ENCODE measurements at places on chromosomes 5 and 9.
A peak's percentile ranks its signal among the peaks of the same experiment; 100 is the strongest.

GRCh38 chr9:76692458-76693129, 71.6 kb upstream of the PCA3 start:
- no peak for DNase-seq

- DNase-seq: no peak
These were observed 43.0 kb upstream of the PCAT7 start for GRCh38 chr9:94511955-94512265.

DNA sequence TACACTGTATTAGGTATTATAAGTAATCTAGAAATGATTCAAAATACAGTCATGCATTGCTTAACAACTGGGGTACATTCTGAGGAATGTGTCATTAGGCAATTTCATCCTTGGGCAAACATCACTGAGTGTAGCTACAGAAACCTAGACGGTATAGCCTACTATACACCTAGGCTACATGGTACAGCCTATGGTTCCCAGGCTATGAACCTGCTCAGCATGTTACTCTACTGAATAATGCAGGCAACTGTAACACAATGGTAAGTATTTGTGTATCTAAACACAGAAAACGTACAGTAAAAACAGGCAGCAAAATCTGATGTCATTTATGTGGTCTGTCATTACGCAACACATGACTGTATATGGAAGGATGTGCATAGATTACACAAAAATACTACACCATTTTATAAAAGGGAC, 96.8 kb downstream of the RAPGEF6 start:
- no peak for DNase-seq

- no peak for DNase-seq
These were observed 109.5 kb downstream of the RXRA start for GRCh38 chr9:134435550-134436378.

DNA sequence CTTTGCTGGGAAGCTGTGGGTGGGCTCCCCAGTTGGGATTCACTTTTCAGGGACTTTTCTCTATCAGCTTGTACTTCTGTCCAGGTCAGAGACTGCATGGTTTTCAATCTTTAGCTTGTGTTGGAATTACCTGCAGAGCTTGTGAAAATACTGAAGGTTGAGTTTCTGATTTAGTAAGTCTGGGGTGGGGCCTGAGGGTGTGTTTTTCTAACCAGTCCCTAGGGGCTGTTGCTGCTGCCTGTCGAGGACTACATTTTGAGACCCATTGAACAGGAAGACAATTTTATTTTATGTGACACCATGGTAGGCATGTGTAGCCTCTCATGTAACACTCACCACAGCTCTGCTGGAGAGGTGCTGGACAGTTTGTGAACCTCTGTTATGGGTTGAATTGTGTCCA, 14.7 kb upstream of the MLANA start:
- DNase-seq: no peak

- peak; percentile 66 for DNase-seq
These were observed 82.3 kb upstream of the AGXT2 start for GRCh38 chr5:35129921-35130485.

DNA sequence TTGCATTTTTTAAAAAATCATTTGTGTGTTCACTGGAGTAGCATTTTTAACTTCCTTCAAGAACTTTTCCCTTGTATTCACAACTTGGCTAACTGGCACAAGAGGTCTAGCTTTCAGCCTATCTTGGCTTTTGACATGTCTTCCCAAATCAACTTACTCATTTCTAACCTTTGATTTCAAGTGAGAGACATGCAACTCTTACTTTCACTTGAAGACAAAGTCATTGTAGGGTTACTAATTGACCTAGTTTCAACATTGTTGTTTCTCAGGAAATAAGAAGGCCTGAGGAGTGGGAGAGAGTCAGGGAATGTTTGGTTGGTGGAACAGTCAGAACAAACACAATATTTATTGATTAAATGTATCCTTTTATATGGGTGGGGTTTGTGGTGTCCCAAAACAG, 95.0 kb upstream of the C9orf72 start:
- no peak for DNase-seq

DNA sequence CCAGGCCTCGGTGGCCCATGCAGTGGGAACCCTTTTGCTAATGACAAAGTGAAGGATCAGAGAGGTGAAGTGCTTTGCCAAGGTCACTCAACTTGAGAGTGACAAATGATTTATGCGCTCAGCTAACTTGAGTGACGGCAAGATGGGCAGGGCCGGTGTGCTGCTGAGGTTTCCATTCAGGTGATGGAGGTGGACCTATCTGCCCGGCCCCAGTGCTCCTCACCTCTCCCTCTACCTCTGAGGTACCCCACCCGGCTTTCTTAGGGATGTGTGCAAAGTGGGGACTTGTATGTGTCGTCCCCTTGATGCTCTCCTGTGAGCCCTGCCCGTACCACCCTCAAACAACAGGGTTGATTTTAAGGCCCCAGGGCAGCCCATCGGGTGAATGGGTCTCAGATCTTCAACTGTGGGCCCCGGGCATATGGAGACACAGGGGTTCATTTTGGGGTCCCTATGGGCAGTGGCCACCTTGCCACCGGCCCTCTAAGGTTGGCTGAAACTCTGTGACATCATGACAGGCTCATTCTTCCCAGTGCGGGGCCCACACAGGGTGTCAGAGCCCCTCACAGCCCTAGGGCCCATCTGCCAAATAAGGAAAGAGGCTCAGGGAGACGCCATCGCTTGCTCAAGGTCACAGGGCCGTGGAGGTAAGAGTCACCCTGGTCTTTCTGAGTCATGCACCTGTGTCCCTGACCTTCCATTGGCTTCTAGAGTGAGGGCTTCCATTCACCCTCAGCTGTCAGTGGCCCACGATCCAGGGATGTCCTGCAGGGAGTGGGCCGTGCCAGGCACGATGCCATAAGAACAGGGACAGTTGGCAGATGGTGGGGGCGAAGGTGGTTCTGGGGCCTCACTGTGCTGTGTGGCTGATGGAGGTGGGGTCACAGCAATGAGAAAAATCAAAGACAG, 170.6 kb upstream of the MVB12B start:
- no peak for DNase-seq

DNA sequence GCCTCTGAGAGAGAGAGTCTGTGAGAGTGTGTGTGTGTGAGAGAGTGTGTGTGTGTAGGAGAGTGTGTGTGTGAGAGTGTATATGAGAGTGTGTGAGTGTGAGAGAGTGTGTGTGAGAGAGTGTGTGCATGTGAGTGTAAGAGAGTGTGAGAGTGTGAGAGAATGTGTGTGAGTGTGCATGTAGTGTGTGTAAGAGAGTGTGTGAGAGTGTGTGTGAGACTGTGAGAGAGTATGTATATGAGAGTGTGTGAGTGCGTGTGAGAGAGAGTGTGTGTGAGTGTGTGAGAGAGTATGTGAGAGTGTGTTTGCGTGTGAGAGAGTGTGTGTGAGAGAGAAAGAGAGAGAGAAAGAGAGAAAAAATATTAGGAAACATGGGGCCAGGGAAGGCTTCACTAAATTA, 588.3 kb upstream of the SGCD start:
- no peak for DNase-seq

DNA sequence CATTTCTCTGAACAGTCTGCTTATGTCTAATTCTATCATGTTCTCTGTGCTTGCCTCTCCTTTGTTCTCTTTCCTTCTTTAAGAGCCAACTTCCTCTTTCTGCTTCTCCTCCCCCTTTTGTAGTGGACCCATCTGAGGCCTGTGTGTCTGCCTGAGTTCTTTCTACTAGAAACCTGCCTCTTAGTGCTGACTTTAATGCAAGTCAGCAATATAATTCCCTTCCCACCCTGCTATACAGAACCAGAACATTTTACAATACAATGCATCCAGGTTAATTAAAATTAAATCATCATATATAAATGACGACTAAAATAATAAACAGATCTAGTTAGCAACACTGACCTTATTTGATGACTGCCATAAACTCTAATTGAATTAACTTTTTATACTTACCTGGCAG, 82.6 kb upstream of the GAS1 start:
- DNase-seq: no peak

GRCh38 chr5:122545986-122546385, 228.9 kb upstream of the SNX2 start:
- DNase-seq: no peak

GRCh38 chr5:129664336-129664937, 83.5 kb upstream of the MINAR2 start:
- DNase-seq: peak; percentile 18

GRCh38 chr5:73960426-73960825, 334.4 kb downstream of the ARHGEF28 start:
- no peak for DNase-seq

GRCh38 chr5:125227333-125228095, 481.1 kb upstream of the ZNF608 start:
- DNase-seq: no peak

DNA sequence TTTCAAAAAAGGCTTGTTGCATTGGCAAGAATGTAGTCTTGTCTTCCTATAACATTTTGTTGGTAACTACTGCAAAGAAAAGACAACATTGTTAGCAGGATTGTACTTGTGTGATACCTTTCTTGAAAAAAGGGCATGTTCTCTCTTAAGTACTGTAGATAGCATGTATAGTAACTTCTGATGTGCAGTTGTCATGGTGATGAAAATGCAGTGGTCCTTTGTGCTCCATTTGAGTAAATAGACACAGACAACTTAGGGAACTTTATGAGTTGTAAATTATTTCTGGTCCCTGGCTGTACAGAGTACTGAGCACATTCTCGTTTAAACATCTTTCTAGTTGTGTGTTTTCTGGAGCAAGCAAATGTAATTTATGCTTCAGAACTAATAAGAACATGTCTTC, 103.3 kb downstream of the CD180 start:
- DNase-seq: no peak

DNA sequence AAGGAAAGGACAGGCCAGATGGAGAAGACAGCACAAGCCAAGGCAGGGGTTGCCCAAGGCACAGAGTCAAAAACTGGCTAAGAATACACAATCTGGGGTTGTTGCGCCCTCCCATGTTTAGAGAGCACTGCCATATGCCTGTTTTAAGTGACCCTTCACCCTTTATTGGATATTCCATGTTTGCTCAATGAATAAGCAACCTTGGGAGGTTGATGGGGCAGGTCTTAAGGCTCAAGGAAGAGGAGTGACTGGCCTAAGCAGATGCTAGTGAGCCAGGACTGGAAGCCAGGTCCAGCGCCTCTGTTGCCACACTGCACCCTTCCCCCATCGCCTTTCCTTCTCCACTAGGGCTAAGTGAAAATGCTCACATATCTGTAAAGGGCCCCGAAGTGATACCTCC, 6.7 kb downstream of the TXN start:
- DNase-seq: no peak

- no peak for DNase-seq
These were observed 70.6 kb downstream of the DCP2 start for GRCh38 chr5:113047234-113047633.

- DNase-seq: no peak
These were observed 24.1 kb upstream of the RNF20 start for GRCh38 chr9:101509572-101509971.

GRCh38 chr5:135208903-135209721, 175.1 kb upstream of the PITX1 start:
- DNase-seq: no peak

DNA sequence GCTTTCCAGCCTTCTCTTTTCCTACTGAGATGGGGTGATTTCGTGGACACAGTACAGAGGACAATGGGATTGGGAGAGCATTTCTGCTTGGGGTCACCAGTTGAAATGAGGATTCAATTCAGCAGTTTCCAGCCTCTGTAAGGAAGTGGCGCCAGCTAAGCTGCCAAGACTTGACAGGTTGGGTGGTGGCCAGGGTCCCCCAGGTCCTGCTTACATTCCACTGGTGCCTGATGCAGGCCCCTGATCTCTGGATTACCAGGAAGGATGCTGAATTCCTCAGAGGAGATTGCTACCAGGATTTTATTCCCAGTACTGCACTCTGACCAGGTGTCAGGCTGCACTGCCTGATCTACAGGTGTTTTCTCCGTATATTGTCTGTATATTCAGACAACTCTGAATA, 119.7 kb downstream of the PSD2 start:
- no peak for DNase-seq

- no peak for DNase-seq
These were observed 185.0 kb upstream of the PTGER4 start for GRCh38 chr5:40494631-40495236.

DNA sequence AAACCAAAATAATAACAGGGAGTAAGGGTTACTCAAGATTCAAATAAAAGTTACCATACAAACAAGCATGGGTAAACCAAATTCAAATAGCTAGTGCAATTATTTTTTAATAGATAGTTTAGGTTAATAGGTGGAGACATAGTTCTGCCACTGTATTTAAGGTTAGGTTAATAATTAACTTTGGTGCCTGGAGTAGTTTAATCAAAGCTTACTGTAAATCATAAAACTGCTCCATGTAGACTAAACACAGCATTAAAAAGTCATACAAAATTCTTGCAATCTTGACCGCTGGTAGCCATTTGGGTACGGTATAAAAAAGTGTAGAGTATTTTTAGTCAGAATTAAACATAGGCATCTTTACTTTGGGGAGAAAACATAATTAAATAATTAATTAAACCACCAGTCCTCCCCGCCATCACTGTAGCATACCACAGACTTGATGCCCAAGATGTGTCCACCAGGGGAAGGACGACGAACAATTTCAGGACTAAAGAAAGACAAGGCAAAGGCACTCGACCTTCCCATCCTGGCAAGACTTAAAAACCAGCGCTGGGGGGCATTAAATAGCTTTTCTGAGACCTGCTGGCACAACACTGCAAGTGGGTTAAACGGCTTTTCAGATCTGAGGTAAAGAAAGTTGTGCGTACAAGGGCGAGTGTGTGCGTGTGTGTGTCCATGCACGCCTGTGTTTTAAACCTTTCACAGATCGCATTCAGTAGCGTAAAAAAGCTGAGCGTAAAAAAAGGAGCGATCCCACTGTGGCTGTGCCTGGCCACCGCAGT, 2.9 kb downstream of the SEMA6A start:
- no peak for DNase-seq

- DNase-seq: no peak
These were observed 13.1 kb upstream of the LPAR1 start for GRCh38 chr9:111051400-111051799.

DNA sequence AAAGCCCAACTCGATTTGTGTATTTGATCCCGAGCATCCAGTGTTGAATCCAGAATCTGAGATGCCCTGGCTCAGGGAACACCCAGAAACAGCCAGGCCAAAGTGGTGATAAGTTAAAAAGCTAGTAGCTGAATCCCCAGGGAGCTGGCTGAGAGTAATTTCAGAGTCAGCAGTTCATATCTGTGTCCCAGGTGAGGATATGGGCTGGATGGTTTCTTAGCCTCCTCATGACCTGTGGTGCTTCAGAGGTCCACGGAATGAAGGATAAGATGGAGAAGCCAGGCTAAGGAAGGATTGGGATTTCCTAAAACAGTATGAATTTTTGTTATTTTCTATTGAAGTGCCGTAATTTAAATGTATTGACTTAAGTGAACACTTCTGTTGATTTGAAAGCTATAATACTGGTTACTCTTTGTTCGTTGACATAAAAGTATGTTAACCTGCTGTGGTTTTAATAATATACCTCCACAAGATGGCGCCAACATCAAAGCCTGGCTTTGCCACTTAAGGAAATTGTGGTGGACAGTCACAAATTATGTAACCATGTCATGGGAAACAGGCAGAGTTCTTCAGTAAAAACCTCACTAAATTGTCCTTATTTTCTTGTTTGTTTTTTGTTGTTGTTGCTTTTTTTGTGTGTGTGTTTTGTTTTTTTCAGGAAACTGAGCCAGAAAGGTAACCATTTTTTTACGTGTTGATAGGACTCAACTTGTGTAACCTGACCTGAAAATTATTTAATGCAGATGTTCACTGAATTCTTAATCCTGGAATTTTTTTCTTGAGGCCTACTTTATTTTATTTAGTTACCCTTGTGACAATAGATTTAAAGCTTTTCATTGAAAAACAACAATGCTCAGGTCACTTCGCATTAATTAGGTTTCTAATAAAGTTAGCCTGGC, 11.4 kb downstream of the MTAP start:
- peak; percentile 32 for DNase-seq

GRCh38 chr9:111599955-111600343, 502 bp upstream of the PTGR1 start:
- no peak for DNase-seq
